Lung microvascular endothelial cell (primary cell): ENCODE measurements at places on chromosomes 6 and 20. TPM values are rescaled to one million over a fixed set of nuclear protein-coding genes. Genes with fewer than 3 reads are reported as not detected.

- DNase-seq, result no peak
Observed at GRCh38 chr6:23566418-23566817, 559.6 kb upstream of the NRSN1 start.

DNA sequence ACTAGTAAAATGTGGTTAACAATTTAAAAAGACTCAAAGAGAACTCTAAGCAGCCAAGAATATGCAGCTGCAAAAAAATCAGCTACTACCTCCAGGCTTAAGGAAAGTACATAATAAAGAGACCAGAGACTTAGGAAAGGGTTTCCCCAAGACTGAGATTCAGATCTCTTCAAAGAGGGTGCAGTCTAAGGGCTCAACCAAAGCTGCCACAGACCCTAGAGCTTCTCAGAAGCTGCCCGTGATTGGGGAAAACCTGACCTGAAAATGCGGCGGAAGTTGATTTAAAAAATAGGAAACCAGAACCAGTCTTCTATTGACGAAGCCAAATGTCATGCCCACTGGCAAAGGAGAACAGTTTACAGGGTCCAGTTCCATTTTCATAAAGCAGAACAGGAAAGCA, 516.8 kb upstream of the MARCKS start:
- no peak for DNase-seq

The DEFB116 gene
- total RNA-seq, result not detected in 2 replicates

DNA sequence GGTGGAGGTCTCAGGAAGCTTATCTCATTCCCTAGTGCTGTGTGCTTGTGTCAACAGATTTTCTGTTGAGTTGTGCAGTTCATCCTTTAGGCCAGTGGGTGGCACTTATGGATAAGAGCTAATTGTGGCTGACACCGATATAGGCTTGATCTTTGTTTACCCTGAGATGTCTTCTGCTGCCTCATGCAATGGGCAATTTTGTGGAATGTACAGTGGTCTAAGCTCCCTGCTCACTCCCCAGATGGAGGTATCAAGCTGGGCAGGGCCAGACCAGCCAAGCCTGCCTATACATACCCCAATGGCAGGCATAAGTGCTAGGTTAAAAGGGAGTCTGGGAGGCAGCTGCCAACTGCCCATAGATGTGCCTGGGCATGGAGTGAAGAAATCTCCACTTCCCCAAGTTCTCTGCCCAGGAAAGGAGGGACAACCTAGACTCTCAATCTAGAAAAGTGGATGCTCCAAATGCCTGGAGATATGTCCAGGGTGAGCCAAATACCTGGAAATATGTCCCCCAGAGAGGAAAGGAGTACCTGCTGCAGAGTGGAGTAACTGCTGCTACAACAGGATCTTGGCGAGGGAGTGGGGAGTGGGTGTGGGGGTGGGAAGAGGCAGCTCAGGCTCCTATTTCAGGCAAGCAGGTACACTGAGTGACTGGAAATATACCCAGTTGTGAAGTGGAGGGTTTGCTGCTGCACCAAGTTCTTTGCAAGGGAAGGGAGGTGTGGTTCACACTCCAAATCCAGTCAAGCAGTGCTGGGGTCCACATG, 53.2 kb upstream of the ARG1 start:
- peak; percentile 58 for DNase-seq

The OVOL2 gene
- total RNA-seq, result not detected in 2 replicates

GRCh38 chr20:20524756-20525155, 156.9 kb downstream of the INSM1 start:
- no peak for DNase-seq

- DNase-seq, result peak; percentile 37
Observed at GRCh38 chr6:34237722-34238584, 1.3 kb downstream of the HMGA1 start.

GRCh38 chr6:155850408-155850841, 394.8 kb upstream of the NOX3 start:
- DNase-seq, result peak; percentile 37

GRCh38 chr20:50001784-50002311, 19.1 kb downstream of the SNAI1 start:
- DNase-seq, result no peak

The POU5F1 gene
- total RNA-seq, result not detected in 2 replicates

The RAB32 gene
- total RNA-seq, result 74.3 and 76.0 TPM in 2 replicates

The UBD gene
- 29.2 and 39.0 TPM in 2 replicates for total RNA-seq

DNA sequence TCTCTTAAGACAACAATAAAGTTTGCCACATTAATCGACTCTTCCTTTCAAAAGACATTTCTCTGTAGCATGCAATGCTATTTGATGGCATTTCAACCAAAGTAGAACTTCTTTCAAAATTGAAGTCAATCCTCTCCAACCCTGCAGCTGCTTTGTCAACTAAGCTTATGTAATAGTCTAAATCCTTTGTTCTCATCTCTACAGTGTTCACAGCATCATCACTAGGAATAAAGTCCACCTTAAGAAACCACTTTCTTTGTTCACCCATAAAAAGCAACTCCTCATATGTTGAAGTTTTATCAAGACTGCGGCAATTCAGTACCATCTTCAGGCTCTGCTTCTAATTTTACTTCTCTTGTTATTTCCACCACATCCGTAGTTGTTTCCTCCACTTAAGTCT, 11.5 kb upstream of the BLOC1S5 start:
- no peak for DNase-seq

The AURKA gene
- 3.8 and 17.9 TPM in 2 replicates for total RNA-seq

DNA sequence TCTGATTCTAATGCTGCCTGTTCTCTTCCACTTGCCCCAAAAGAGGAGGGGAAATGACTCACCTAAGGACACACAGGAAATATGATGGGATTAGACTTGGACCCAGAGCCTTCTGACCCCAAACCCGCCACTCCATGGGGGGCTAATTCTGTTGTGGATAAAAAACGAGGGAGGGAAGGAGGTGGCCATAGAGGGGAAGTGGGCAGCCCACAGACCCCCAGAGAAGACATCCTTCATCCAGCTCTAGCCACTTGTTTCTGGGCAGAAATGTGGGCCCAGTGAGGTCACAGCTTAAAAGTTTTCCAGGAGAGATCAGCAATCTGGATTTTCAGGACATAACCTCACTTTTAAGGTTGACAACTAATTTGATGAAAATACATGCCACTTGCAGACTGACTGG, 202.1 kb downstream of the ANKRD60 start:
- no peak for DNase-seq

The TREML2 gene
- not detected in 2 replicates for total RNA-seq

DNA sequence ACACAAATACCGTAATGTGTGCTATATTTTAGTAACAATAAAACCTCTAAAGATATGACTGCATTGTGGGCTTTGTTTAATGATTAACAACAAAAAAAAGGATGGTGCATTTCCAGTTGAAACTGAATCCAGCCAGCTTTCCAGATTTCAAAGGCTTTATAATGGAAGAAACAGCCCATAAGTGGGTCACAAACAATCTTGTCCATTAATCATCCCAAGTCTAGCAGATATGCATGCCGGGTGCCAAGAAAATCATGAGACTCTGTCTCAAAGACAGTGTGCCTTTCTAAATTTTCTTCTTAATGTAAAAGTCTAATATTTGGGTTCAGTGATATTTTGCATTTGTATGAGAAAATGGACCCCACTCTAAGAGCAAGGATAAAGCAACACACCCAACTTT, 20.6 kb upstream of the LAMP5 start:
- no peak for DNase-seq

The MCUR1 gene
- 5.2 and 6.5 TPM in 2 replicates for total RNA-seq

The RBBP9 gene
- 8.3 TPM in 2 replicates for total RNA-seq

DNA sequence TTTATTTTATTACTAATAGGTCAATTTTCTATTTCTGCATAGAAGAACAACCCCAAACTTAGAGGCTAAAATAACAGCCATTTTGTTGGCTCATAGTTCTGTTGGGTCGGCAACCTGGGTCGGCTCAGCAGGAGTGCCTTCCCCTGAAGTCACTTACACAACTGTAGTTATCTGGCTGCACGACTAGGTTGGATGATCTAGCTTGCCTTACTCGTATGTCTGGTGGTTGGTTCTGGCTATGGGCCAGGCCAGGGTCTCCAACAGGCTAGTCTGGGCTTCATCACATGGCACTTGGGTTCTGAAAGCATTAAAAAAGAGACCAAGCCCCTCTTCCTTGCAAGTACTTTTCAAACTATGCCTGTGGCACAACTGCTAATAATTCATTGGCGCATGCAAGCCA, 53.5 kb downstream of the STXBP5 start:
- DNase-seq, result no peak

The ULBP2 gene
- 0.79 and 2.4 TPM in 2 replicates for total RNA-seq

- no peak for DNase-seq
Observed at GRCh38 chr6:130994319-130995097, 68.5 kb downstream of the EPB41L2 start.

DNA sequence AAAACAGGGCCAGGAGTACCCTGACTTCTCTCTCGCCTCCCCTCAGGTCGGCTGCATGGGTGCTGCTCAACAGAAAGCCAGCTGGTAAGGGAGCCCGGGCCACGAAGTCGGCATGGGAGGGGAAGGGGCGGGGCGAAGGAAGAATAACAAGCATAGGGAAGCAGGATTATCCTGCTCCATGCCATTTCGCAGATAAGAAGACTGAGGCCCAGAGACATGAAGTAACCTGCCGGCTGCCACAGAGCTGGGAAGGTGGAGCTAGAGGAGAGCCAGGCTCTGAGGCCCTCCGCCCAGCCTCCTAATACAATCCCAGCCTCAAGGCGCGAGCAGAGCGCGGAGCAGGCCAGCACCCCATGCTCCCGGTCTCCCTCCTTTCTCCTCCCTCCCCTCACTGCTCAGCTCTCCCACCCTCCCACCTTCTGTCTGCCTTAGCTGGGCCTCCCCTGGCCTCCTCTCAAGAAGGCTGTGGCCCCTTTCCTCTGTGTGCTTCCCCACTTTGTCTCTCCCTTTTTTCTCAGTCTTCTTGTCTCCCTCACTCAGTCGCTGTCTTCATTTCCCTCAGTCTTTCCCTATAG, 13.2 kb upstream of the HMGA1 start:
- peak; percentile 28 for DNase-seq
